ENCODE measurements at places on chromosomes 4 and X.

DNA sequence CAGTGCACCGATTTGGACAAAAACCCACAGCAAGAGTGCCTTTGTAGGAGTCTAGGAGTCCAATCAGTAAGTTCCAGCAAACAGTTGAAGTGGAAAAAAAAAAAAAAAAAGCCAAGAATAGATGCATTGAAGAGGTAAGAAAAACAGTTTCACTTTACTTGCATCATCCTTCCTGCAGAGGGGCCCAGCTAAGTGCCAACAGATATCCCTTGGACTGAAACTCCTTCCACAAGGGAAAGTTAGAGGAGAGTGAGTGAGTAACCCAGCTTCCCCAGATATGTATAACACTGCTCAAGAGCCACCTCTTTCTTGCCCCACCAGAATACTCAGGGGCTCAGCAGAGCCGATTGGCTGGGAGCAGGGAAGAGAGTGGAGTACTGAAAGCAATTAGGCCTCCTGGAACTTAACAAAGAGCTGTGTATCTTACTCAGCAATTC lies 617.7 kb upstream of the SMIM31 start:
- DNase-seq: no peak

- DNase-seq: no peak
Measured at GRCh38 chrX:139554991-139555675, 24.6 kb downstream of the F9 start.

- no peak for DNase-seq
Measured at GRCh38 chr4:69713593-69713992, 46.8 kb downstream of the SULT1B1 start.

DNA sequence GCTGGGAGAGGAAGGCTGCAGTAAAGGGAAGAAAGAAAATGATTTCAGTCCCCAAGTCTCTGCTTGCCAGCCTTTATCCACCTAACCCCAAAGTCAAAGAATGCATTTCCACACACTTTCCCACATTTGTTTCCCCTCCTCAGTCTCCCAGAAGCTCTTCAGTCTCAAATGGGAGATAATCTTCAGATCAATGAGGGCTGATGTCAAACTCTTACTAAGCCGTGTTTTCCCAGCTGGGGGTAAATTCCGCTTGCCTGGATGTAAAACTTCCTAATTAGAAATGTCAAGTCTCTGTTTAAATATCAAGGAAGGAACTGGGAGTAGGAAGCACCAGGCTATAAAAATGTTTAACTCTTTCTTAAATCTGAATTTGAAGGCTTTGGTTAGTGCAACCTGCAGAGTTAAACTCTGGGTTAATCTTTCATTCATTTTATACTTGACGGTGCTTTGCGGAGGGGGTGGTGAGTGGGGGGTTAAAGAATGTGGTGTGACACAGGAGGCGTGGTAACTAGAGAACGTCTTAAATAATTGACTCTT lies 601.4 kb upstream of the ACTRT1 start:
- DNase-seq: peak; percentile 1

DNA sequence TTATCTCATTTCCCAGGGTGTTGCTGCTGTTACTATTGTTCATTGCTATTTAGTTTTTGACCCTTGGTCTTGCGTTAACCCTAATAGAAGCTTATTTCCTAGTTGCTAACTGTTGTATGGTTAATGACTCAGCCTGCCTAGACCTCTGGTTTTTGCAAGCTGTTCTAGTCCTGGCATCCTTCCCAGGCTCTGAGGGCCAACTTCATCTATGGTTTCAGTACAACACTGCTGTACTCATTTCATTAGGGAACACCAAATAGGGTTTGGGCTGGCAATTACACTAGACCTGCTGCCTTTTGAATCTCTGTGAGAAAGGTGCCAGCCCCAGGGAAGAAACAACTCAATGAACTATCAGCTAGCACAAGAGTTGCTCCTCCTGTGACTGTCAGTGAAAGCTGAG lies 59.6 kb downstream of the DCX start:
- no peak for DNase-seq

DNA sequence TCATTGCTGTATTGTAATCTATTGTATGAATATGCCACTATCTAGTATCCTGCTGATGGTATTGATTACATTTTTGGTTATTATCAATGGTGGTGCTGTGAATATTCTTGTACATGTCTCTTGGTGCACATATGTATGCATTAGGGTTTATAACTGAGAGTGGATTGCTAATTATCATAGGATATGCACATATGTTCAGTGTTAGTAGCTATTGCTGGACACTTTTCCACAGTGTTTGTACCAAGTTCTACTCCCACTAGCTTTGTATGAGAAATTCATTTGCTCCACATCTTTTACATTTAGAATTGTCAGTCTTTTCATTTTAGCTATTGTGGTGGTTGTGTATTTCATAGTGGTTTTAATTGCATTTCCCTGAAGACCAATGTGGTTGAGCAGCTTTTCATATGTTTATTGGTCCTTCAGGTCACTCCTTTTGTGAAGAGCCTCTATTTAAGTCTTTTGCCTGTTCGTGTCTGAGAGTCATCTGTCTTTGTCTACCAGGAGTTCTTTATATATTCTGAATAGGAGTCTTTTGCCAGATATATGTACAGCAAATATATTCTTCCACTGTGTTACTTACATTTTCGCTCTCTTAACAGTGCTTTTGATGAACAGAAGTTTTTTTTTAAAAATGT lies 87.1 kb downstream of the TBC1D19 start:
- no peak for DNase-seq

GRCh38 chr4:108247387-108248049 lies 78.8 kb upstream of the LEF1 start:
- DNase-seq: peak; percentile 62

- no peak for DNase-seq
Measured at GRCh38 chr4:111639120-111639690, 506.0 kb upstream of the FAM241A start.

DNA sequence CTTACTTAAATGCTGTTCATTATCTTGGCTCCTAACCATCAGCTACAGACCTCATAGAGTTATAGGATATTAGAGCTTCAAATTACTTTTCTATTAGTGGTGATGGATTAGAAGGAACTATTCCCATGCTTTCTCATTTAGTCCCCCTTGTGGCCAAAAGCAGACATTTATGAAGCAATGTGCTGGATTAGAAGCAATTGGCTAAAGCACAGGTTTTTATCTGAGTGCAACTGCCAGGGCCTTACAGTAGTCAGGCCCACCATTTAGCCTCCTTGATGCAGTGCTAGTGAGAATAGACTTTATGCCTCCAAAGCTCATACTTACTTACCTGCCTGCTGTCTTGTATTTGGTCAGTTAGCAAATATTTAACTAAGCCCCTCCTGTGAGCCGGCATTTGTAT lies 93.0 kb downstream of the TSPAN7 start:
- DNase-seq: no peak

DNA sequence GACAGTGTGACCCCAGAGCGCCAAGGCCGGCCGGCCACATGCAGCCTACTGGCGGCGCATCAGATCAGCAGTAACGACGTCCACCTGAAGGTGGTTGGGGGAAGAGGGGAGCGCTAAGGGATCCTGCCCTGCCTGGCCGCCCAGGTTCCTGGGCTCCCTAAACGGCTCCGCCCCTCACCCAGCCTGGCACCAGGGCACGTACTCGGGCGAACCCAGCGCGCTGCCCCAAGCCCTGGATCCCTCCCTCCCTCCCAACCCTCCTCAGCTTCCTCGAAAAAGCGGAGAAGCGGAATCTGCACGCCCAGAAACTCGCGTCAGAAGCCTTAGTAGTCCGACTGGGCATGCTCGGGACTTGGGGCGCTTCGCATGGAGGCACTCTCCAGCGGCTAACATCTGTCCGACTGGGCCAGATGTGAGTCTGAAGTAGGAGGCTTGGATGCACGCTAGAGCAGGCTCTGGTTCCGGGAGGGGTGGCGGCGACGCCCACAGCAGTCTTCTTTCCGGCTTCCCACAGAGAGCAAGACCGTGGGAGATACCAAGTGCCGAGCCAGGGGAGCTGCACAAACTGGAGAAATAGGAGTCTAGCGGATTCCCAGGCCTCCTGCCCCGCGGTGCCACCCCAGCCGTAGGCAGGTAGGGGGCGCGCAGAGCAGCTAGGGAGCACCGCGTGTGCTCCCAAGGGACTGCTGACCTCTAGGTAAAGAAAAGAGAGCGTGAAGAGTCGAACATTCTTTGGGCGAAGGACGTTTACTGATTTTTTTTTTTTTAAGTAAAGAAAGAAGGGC lies 114.3 kb upstream of the TEX13C start:
- DNase-seq: peak; percentile 75

GRCh38 chrX:54007682-54008081 lies 36.6 kb downstream of the PHF8 start:
- DNase-seq: no peak

DNA sequence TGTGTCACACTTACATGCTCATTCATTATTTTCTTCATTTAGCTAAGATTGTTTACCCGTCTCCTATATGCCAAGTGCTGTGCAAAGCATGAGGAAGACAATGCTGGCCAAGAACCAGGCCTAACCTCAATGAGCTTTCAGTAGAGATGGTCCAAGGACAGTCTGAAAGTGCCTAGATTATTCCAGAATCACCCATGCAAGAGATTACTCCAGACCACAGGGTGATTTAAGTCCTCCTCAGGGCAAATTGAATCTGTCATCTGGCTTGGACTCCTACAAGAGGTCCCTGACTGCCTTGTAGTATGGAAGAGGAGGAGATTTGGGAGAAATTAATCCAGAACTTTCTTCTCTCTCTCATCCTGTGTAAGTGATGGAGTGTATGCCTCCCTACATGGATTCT lies 99.4 kb upstream of the NDP start:
- DNase-seq: no peak

- DNase-seq: peak; percentile 76
Measured at GRCh38 chrX:129654652-129655546, at the start of gene APLN. APLN (minus strand) TSS chrX:129654956; CDS start chrX:129654630, 326 bp downstream.

GRCh38 chr4:124035364-124036041 lies 638.9 kb downstream of the SPRY1 start:
- no peak for DNase-seq

GRCh38 chr4:141637565-141637964 lies 1.2 kb downstream of the IL15 start:
- DNase-seq: no peak

DNA sequence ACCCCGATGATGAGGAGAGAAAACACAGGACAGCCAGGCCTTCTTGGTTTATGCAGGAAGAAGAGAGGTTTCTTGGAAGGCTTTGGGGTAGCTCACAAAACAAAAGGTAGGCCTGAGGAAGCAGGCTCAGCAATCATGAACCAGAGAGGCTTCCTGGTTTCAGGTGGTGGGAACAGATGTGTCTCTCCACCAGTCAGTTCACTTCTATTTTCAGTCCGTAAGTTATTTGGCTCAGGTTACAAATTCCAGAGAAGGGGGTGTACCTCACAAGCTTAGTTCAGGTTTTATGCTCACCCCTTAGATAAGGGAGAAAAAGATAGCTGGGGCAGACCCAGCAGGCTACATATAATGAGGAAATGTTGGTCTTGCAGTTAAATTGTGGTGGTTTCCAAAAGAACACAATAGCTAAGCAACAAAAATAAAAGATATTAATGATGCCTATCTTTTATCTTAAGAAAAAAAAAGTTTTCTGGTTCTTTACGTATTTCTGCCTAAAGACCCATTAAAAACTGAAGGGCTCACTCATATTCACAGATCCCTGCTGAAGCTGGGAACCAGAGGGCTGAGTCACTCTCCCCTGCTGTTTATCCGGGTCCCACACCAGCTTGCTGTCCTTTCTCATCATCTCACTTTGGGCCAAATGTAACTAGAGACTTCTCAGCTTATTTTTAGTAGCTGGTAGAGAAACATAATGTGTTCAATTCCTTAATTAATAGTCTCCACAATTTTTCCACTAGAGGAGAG lies 177.0 kb downstream of the CAMK2D start:
- no peak for DNase-seq

DNA sequence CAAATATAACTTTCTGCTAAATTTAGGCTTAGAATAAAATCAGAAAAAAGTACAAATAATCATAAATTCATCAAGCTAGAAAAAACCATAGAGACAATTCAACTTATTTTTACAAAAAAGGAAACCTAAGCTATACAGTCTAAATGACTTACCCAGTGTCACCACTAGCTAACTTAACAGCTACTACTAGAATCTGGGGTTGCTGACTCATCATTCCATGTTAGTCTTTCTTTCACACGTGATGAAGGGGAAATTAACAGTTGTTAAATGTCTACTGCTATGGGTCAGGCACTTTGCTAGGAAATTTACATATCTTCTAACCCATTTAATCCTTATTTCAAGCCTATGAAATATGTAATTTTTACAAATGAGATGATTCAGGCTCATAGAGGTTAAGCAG lies 349.3 kb upstream of the GALNT7 start:
- no peak for DNase-seq

GRCh38 chrX:24335871-24336270 lies 22.0 kb upstream of the SUPT20HL2 start:
- no peak for DNase-seq

- DNase-seq: no peak
Measured at GRCh38 chr4:187422655-187423054, 572.9 kb upstream of the ZFP42 start.

DNA sequence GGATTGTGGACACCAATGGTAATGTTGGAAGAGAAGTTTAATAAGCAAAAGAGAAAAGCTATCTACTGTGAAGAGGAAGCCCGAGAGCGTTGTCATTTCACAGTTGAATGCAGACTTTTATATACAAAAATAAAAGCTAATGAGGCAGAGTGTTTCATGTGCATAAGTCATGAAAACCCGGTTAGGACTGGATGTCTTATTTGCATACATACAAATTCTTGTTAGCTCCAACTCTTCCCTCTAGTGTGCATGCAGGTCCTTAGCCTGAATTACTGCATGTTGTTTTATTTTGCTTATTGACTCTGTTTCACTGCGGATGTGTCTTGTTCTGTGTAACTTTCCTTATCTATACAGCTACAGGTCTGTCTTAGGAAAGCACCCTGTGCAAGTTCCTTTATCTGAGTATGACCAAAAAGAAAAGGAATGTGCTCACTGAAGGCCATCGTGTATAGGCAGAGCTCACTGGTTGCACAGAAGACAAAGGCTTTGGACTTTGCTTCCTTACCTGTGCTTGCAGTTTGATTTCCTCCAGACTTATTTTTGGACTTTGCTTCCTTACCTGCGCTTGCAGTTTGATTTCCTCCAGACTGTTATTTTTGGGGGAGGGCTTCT lies 25.1 kb upstream of the UGT2B11 start:
- DNase-seq: no peak

GRCh38 chr4:1211371-1211770 lies 37.6 kb downstream of the CTBP1 start:
- no peak for DNase-seq

GRCh38 chr4:30720661-30721184 lies 554 bp downstream of the PCDH7 start:
- DNase-seq: peak; percentile 84

DNA sequence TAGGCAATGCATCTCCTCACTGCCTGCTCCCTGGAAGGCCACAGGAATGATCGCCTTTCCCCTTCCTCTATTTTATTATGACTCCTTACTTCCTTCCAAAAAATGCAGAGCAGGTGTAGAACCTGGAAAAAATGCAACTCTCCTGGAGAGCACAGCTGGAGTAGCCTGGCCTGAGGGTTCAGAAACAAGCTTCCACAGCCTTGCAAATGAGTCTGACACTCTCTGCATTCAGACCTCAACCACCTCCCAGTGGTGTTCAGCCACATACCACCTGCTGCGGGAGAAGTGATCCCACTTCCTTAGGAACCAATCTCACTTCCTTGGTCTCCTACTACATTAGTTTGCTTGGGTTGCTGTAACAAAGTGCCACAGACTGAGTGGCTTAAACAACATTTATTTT lies 368.1 kb upstream of the NOCT start:
- DNase-seq: no peak

GRCh38 chr4:25749150-25749794 lies 93.6 kb downstream of the SLC34A2 start:
- DNase-seq: no peak

GRCh38 chr4:40559585-40560465 lies 69.8 kb downstream of the RBM47 start:
- no peak for DNase-seq

Measured in right kidney (tissue), 9 donors.